ENCODE measurements at places on chromosomes 5 and 9.

DNA sequence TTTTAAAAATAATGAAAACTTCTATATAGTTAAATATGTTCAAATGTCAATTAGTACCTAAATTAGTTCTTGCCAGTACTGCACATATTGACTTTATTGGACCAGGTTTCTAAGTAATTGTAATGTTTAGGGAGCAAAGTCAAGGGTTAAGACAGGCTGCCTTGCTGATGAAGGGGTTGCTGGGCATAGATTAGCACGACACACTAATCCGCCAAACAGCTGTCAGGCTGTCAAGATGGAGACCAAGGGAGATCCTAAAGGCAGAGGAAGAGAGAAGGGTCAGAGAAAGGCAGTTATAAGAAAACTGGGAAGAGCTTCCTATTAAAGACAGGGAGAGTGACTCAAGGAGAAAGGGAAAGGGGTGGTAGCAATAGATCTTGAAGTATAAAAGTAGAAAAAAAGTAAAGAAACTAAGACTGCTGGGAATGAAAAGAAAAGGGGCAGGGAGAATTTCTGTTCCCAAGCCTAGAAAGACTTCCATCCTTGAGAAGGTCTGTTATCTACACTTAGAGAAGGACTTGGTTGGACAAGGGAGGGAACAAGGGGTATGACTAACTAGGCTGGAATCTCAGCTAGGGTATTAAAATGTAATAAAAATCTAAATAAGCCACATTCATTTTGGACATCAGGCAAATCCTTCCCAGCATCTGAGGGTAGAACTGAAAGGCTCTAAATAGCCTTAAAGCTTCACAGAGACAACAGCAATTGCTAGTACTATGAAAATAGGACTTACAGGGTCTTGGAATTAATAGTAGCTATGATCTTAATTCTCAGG lies 188.7 kb downstream of the FBXL17 start:
- DNase-seq: peak; percentile 59

DNA sequence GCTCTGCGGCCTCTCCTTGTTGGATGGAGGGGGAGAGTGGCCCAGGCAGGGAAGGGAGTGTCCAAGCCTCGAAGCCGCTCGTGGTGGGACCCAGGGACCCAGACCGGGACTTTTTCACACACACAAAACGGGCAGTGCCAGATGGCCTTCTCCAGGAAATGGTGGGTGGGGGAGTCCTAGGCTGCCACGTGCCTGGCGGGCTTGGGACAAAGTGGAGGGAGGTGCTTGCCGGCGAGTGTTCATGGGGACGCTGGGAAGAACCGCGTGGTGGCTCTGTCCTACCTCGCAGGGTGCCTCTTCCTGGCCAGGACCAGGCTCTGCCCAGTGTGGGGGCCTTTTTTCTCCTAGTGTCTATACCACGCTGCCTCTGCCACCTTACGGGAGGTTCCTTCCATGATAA lies 155.0 kb upstream of the COL5A1 start:
- no peak for DNase-seq

GRCh38 chr5:115542086-115542485 lies 2.5 kb downstream of the FEM1C start:
- DNase-seq: no peak

DNA sequence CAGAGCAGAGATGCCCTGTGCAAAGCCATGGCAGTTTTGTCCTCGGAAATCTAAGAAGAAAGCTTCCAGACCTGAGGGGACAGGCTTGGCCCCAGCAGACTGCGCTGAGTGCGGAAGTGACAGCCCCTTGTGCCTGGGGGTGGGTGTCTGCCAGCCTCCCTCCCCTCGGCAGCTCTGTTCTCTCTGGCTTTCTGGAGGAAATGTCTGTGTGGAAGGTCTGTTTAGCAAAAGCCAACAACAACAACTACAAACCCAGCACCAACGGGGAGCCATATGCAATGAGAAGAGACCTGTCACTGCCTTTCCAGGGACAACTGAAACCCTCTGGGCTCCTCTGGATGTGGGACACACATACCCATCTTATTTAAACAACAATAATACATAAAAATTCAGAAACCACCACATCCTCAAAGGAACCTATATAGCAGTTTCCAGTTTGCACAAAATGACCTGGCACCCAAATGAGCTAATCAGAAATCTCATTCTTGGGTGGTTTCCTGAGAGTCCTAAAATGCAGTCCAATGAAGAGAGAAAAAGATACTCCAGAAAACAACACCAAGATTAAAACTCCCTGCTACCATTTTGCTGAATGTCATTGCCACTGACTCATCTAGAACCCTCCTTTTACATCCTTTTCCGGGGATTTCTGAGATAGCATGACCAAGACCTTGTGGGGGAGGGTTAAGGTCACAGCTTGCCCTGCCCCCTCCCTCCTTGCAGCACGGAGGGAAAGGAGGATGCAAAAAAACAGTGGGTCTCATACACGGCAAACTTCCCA lies 97.7 kb downstream of the AK8 start:
- DNase-seq: no peak

GRCh38 chr5:58523956-58524355 lies 32.7 kb downstream of the GAPT start:
- no peak for DNase-seq

DNA sequence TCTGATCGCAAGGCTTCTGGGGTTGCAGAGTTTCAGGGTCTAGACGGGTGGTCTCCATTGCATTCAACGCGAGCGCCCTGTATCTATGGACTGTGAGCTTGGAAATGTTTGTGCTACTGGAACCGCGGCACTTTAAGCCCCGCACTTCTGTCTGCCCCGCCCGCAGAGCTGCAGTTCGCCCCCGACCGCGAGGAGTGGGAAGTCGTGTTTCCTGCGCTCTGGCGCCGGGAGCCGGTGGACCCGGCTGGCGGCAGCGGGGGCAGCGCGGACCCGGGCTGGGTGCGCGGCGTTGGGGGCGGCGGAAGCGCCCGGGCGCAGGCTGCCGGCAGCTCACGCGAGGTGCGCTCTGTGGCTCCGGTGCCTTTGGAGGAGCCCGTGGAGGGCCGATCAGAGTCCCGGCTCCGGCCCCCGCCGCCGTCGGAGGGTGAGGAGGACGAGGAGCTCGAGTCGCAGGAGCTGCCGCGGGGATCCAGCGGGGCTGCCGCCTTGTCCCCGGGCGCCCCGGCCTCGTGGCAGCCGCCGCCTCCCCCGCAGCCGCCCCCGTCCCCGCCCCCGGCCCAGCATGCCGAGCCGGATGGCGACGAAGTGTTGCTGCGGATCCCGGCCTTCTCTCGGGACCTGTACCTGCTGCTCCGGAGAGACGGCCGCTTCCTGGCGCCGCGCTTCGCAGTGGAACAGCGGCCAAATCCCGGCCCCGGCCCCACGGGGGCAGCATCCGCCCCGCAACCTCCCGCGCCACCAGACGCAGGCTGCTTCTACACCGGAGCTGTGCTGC lies 1.0 kb downstream of the ADAMTS19 start:
- DNase-seq: no peak

- no peak for DNase-seq
Measured at GRCh38 chr9:68574150-68574549, 33.5 kb upstream of the TMEM252 start.

- DNase-seq: no peak
Measured at GRCh38 chr9:131719262-131719908, 20.5 kb downstream of the RAPGEF1 start.

DNA sequence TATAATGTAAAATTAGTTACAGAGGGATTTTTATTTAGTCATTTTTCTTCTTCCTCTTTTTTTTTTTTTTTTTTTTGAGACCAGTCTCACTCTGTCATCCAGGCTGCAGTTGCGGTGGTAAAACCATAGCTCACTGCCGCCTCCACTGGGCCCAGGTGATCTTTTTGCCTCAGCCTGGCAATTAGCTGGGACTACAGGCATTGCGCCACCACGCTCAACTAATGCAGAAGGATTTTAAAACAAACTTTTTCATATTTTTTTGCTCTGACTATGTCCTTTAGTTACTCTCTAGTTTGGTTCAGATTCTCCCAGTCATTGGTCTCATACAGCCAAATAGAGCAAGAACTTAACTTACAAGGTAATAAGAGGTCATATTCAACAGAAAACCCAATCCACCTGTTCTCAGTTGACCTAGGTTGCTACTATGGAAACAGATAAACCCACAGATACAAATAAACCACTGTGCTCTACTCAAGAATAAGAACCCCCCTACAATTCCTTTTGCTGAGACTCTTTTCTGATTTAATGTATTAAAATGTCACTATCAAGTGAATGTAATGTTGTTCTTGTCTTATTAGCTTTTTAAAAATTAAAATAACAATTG lies 50.1 kb upstream of the TTC39B start:
- no peak for DNase-seq

DNA sequence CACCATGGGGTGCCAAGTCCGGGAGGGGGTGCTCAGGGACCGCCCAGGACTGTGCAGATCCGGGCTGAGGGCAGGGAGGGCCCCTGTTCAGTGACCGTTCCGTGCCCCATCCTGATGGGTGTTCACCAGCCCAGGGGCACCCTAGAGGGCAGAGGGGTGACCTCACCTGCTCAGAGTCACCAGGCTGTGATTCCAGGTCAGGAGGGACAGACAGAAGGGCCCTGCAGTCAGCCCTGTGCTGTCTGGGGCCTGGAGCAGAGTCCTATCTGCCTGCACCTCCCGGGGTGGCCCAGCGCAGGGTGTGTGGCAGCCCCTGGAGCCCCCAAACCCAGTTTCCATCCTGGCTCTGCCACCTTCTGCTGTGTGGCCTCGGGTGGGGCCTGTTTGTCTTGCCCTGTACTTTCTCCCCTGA lies 241.9 kb downstream of the PBX3 start:
- DNase-seq: no peak

GRCh38 chr9:107387409-107387808 lies 102.2 kb downstream of the KLF4 start:
- no peak for DNase-seq

- DNase-seq: no peak
Measured at GRCh38 chr9:91416096-91416712, 7.4 kb downstream of the NFIL3 start.

DNA sequence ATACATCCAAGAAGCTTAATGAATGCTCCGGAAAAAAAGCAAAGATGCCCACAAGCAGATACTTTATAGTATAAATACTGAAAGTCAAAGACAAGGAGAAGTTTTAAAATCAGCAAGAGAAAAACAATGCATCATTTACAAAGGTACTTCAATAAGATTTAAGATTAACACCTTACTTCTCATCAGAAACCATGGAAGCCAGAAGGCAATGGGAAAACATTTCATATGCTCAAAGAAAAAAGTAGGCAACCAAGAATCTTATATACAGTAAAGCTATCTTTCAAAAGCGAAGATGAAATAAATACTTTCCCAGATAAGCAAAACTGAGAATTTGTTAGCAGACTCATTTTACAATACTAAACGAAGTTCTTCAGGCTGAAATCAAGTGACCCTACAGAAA lies 51.1 kb downstream of the ABHD17B start:
- DNase-seq: no peak

GRCh38 chr5:43540746-43541145 lies 16.1 kb downstream of the PAIP1 start:
- DNase-seq: no peak

- DNase-seq: no peak
Measured at GRCh38 chr5:55533521-55534435, 986 bp downstream of the PLPP1 start.

DNA sequence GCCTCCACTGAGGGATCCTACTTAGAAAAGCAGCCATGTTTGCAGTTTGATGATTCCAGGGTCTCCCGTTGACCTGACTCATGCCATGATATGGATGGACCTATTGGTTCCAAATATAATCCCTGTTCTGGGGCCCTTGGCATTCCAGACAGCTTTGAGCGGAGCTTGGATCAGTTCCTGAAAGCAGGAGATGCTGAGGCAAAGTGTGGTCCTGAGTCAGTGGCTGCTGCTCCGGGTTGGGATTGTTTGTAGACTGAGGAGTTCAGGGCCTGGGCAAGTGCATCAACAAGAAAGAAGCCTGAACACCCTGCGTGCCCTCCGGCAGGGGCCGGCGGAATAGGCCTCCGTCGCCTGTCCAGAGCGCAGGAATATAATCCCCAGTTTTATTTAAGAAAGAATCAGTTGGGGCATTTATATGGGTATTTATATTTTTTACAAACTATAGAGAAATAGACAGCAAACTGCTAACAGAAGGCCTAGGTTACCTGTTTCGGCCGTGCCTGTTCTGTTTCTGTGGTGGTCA lies 50.6 kb downstream of the LRSAM1 start:
- DNase-seq: no peak

GRCh38 chr9:88990729-88991065 lies 571 bp upstream of the S1PR3 start:
- DNase-seq: no peak

- no peak for DNase-seq
Measured at GRCh38 chr9:75858497-75859092, 31.9 kb upstream of the PCSK5 start.

DNA sequence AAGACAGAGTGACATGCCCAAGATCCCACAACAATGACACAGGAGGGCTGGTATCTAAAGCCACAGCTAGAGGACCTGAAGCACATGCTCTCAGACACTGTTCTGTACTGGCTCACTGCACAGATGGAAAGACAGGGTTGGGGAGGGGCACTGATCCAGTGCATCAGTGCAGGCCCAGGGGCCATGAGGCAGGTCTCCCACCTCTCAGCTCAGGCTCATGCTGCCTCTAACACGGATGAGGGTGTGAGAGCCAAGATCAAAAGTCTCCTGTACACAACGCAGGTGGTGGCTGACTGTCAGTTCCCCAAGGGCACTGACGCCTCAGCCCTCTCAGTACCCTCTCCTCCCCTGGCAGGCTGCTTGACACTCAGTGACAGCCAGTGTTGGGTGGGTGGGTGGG lies 10.9 kb downstream of the RAPGEF1 start:
- DNase-seq: no peak

DNA sequence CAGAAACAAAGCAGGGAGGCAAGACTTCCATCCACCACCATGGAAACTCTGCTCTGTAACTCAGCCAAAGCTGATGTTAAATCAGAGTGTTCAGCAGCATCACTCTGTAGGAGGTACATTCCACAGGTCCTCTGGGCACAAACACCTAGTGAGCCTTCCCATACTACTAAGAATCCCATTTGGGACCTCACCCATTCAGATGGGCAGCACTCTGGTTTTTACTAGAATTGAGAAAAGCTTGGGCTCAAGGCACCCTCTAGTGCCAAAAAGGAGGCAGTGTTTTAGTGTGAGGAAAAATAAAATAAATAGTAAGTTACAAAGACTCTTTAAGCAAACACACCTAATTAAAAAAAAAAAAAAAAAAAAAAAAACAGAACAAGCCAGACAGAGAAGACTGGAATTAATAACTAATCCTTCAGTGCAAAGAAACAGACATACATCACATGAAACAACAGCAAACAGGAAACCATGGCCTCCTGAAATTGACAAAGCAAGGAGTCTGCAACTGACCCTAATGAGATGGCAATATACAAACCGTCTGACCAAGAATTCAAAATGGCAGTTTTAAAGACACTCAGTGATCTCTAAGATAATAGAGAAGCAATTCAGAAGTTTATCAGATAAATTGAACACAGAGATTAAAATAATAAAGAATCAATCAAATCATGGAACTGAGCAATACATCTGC lies 159.5 kb downstream of the GNA14 start:
- DNase-seq: no peak

- no peak for DNase-seq
Measured at GRCh38 chr9:5043381-5043780, 58.3 kb downstream of the JAK2 start.

- no peak for DNase-seq
Measured at GRCh38 chr5:181222630-181223057, 437 bp upstream of the TRIM41 start.
